ENCODE measurements at places on chromosomes 13 and 19.

DNA sequence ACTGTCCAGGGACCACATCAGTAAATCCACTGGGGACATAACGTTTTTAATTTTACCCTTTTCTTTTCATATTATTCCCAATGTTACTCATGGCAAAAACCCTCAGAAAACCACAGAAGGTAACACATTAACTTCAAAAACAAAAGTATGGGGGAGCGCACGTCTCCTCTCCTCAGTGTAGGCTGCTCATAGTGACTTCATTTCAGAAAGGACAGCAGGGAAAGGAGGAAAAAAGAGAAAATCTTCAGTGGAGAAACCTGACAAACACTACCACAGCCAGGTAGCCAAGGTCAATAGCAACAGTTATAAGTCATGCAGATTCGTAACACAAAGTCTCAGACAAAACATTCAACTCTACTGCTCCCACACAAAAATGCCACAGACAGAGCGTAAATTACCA lies 21.4 kb downstream of the DZIP1 start:
- DNase-seq: no peak

DNA sequence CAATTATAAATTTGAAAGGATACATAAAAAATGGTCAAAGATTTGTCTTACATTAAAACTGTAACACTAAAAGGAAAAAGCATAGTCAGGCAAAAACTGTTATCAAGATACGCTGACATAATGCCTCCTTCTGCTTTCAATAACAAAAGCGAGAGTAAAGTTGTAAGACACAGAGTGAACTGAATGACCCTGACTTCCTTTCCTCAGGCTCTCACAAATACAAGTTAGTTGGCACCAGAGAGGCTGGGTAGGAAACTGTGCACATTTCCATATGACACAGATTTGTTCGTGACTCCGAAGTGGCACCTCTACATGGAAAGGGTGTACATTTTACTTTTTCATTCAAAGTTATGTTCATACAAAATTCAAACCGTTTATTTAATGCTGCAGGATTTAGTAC lies 15.4 kb downstream of the FGF14 start:
- DNase-seq: no peak

DNA sequence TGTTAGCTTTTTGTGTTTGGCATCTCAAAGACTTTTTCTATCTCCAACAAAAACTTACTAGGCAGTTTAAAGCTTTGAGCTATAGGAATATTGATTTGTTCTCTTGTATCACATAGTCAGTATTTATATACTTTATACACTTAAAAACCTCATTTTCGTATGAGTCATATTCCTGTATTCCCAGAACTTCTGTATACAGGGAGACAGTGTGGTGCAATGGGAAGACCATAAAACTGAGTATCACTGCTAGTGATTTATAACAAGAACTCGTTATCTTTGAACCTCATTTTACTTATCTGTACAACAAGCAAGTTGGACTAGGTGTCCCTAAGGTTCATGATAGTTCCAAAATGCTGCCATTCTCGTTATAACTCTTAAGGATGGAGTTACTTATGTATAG lies 6.3 kb downstream of the GPR180 start:
- no peak for DNase-seq

DNA sequence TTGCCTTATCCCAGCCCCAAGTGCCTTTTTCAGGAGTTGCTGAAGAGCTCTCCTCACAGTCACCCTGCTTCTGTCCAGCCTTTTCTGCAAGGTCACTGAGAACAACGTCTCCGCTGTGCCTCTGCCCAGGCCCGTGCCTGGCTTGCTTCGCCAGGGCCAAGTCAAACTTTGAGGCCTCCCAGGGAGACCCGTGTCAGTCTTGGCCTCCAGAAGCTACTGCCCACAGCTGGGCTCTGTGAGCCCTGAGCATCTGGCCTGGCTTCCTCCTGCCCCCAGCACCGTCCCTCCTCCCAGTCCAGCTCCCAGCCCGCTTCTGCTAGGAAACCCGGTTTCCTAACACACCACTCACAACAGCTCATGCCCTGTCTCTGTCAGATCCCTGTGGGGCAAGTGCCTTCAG lies 165.9 kb downstream of the TEX29 start:
- no peak for DNase-seq

Measured in stimulated activated CD4-positive, alpha-beta T cell treated with anti-CD3 and anti-CD28 coated beads, Interleukin-15, amount 100 ng/mL, for 24 hours (primary cell).